ENCODE measurements at places on chromosomes 6 and 20. TPM values are rescaled to one million over a fixed set of nuclear protein-coding genes. Genes with fewer than 3 reads are reported as not detected.

Gene ZBTB12
- polyA plus RNA-seq = 24.4 TPM

Gene PRL
- polyA plus RNA-seq = not detected

Gene TREML2
- 0.23 TPM for polyA plus RNA-seq

Gene SNAP91
- polyA plus RNA-seq = 1.0 TPM

Gene TNFRSF21
- 14.8 TPM for polyA plus RNA-seq

Gene TSBP1
- not detected for polyA plus RNA-seq

Gene DEF6
- polyA plus RNA-seq = 7.0 TPM

Gene CLPSL1
- polyA plus RNA-seq = not detected

Gene TBC1D7
- 34.5 TPM for polyA plus RNA-seq

Gene TDRD6
- 2.6 TPM for polyA plus RNA-seq

Gene RTN4IP1
- polyA plus RNA-seq = 6.0 TPM

Gene HUS1B
- polyA plus RNA-seq = not detected

Gene MCCD1
- not detected for polyA plus RNA-seq

Gene AKAP12
- 109 TPM for polyA plus RNA-seq

Gene CST8
- not detected for polyA plus RNA-seq

Gene IRF4
- polyA plus RNA-seq = 0.86 TPM

Data from right lung (tissue), 10 donors.